ENCODE measurements at places on chromosomes 2 and 18.

GRCh38 chr2:226310146-226310545 lies 489.5 kb downstream of the IRS1 start:
- peak; percentile 16 for DNase-seq

- no peak for DNase-seq
Measured at GRCh38 chr2:182229297-182229696, 197.5 kb downstream of the PDE1A start.

DNA sequence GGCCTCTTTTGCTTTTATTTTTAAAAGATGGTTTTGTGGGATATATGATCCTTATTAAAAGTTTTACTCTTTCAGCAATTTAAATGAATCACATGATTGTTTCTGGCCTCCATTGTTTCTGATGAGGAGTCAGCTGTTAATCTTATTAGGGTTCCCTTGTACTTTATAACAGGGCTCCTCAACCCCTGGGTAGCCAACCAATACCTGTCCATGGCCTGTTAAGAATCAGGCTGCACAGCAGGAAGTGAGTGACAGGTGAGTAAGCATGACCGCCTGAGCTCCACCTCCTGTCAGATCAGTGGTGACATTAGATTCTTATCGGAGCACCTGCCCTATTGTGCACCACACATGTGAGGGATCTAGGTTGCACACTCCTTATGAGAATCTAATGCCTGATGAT lies 45.1 kb upstream of the FAM98A start:
- DNase-seq: no peak

DNA sequence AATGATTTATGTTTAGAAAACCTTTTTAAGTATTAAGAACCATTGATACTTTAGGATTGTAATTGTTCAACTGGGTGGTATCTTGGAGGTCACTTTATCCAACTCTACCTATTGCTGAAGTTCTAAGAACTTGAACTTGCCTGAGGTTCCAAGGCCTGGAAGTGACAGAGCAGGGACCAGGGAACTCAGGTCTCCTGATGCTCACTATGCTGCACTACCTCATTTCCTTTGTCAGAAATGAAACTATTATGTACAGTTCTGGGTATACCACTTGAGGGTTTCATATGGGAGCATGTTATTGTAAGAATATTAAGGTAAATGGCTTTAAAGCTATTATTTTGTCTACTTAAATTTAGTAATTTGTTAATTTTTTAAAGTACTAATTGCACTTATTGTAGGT lies 3.0 kb downstream of the MBD5 start:
- DNase-seq: no peak

GRCh38 chr2:180790891-180791290 lies 189.5 kb upstream of the UBE2E3 start:
- DNase-seq: no peak

- DNase-seq: no peak
Measured at GRCh38 chr2:200658278-200658864, 72.6 kb downstream of the AOX1 start.

GRCh38 chr2:11533278-11534070 lies at the start of gene GREB1:
Gene GREB1 (plus strand): TSS chr2:11534045. CDS start chr2:11556615, 22,570 bp downstream.
- no peak for DNase-seq

DNA sequence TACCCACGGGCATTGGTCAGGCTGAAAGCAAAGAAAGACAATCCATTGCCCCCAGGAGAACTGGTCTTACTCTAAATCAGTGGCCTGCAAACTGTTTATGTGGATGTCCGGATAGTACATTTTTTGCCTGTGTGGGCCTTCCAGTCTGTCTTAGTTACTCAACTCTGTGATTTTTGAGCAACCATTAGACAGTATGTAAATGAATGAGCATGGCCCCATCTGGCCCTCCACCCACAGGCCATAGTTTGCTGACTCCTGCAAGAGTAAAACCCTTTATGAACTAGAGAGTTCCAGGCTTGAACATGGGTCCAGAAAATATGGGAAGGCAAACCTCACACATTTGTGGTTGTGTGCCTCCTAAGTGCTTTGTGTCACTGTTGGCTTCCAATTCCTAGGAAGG lies 55.7 kb upstream of the CYP1B1 start:
- DNase-seq: no peak

GRCh38 chr18:45920367-45920766 lies 46.8 kb downstream of the EPG5 start:
- peak; percentile 62 for DNase-seq

GRCh38 chr2:120543899-120544298 lies 191.8 kb upstream of the GLI2 start:
- DNase-seq: no peak

- DNase-seq: no peak
Measured at GRCh38 chr2:41718705-41719104, 329.1 kb upstream of the PKDCC start.

GRCh38 chr2:207624185-207625013 lies 795 bp downstream of the METTL21A start:
- no peak for DNase-seq

GRCh38 chr2:124241-124880 lies 78.1 kb upstream of the FAM110C start:
- no peak for DNase-seq

DNA sequence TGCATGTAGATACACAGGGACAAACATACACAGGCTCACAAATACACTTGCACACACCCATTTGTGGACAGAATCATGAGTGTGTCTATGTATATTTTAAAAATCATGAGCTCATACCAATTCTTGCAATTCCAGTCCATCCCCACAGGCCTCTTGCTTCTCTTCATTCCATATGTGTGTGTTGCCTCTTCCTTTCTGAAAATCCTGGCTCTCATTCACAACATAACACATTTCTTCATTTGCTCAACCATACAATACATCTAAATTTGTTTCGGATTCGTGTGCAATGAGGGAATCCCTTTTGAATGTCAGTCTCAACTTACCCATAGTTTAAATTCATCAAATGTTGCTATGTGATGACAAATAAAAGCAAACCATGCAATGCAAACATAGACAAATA lies 51.4 kb downstream of the GNAL start:
- no peak for DNase-seq

DNA sequence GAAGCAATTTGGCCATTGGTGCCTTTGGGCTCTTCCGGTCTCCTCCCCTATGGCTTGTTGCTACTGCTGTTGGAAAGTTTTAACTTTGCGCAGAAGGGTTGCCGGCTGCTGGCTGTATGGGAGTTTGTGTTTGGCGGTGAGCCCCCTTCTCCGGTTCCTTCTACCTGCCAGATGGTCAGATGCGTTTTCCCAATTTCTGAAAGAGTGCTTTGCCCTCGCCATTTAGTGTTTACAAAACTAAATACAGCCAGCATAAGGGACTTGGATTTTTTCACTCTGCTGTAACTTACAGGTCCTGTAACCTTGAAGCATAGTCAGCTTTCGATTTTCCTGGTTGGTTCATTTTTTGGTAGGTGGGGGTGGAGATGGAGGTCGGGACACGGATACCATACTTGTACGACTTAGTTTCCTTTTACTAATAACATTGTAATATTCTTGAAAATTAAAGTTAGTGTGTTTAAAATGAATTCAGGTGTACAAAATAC lies 604 bp downstream of the COQ10B start:
- DNase-seq: peak; percentile 74
